ELF-1 (cell line): ENCODE measurements at places on chromosomes 7 and 10.

GRCh38 chr7:47446871-47447466 lies 134.9 kb downstream of the TNS3 start:
- DNase-seq, result no peak

DNA sequence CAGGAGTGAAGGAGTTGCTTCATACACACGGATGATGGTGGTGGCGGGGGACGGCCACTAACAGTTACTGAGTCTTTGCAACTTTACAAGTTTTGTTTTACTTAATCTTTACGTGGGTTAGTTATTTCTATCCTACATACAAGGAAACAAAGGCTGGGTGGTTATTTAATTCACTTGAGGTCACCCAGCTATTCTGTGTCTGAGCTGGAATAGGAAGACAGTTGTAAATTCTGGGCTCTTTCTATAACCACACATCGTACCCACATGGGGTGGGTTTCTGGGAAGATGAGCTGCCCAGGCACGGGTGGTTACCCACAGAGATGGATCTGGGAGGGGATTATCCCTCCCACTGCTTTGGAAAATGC lies 137.9 kb downstream of the ANLN start:
- DNase-seq, result no peak

DNA sequence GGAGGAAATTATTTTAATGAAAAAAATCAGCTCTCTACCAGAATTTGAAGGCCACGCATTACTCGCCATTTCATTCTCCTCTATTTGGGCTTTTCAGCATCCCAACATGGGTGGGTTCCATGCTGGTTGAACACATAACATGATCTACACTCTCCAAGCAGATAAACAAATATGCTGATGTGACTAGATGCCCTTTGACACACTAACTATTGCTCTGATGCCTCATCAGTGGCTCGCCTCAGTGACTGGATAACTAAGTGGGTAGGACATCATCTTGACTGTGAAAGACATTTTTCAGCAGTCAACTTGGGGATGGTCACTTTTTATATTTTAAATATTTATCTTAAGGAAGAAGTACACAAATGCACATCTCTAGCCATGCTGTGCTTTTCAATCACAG lies 113.9 kb upstream of the LAMB4 start:
- no peak for DNase-seq

DNA sequence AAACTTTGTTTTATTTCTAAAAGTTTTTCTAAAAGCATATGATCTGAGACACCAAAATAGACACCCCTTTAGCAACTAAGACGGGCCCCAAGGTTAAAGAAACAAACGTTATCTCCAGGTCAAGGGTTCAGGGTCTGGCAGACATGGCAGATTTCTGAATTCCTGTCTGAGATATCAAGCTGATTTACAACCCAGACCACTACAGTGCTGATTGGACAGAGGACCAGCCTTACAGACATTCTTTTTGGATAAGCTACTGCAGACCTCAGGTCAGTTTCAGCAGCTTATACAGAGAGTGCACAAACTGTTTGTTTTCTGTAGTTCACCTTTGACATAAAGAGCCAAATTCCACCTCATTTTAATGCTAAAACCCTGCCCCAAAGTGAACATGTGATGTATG lies 34.8 kb downstream of the SVOPL start:
- no peak for DNase-seq

DNA sequence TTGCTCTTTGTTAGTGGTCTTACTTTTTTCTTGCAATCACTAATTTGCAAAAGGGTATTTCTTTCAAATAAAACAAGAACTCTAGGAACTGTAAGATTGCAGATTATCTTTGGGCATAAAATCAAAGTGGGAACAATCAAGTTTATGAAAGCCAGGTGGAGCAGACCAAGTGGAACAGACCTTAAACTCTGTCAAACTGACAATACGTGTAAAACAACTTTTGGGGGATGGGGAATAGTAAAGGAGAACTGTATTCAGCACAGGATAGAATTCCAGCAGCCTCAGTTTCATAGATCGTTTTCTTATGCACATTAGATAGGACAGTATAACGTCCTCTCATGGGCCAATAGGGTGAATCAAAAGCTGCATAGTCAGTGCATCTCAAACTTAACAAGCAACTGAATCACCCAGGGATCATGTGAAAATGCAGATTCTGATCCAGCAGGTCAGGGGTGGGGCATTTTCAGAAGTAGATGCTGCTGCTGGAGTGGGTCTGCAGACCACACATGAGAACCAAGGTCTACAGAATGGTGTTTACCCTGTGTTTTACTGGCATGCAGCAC lies 120.7 kb downstream of the PIP4K2A start:
- no peak for DNase-seq
